ENCODE measurements at places on chromosomes 7 and 10. TPM values are rescaled to one million over a fixed set of nuclear protein-coding genes. Genes with fewer than 3 reads are reported as not detected.
A peak's percentile ranks its signal among the peaks of the same experiment; 100 is the strongest.

DNA sequence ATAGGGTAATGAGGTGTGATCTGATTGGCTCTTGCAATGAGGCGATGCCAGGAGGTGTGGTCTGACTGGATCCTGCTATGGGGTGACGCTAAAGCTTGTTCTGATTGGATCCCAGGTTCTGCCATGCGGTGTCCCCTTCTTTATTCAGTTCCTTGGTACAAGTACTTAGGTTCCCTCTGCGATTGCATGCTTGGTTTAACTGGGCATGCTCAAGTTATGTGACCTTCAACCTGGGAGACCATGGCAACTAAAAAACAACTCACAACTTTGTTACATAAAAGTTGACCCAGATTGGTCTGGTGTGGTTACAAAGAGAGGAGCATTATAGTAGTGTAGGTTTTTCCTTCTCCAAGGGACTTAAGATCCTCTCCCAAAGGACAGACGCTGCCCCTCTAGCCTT, 49.5 kb upstream of the DNAJC1 start:
- no peak for DNase-seq
- no peaks in the 10 kb centered on the region for H3K27me3 ChIP-seq
- no peak overlapping the region for H3K27ac ChIP-seq
- no peak overlapping the region for H3K4me3 ChIP-seq
- no peaks in the 10 kb centered on the region for H3K36me3 ChIP-seq

- H3K27me3 ChIP-seq = no peaks in the 10 kb centered on the region
- H3K4me3 ChIP-seq = no peak overlapping the region
- DNase-seq = peak; percentile 22
- peaks cover 5% of the 10 kb centered on the region for H3K4me1 ChIP-seq
Measured at GRCh38 chr10:30093303-30093950, 34.0 kb upstream of the JCAD start.

DNA sequence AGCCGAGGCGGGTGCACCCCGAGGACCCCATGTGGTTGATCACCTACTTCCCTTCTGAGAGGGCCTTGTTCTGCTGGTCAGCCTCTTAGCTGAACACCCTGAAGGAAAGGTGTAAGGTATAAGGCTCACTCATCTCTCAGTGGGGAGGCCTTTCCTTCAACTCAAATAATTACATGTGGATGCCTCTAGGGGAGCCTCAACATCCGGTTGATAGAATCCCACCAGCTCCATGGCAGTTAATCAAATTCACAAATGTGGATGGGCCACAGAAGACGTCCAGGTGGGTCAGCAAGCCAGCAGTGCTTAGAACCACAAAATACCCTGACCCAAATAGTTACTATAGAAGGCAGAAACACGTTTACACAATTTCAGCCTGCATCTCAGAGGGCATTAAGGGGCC, 37.7 kb upstream of the ZNF32 start:
- no peak overlapping the region for H3K4me3 ChIP-seq
- H3K4me1 ChIP-seq = no peaks in the 10 kb centered on the region
- no peak overlapping the region for H3K27ac ChIP-seq

GRCh38 chr7:326809-327232, 36.9 kb downstream of the FOXL3 start:
- no peaks in the 10 kb centered on the region for H3K36me3 ChIP-seq
- H3K27me3 ChIP-seq = peaks cover 9% of the 10 kb centered on the region
- H3K4me1 ChIP-seq = peaks cover 13% of the 10 kb centered on the region
- DNase-seq = no peak
- no peak overlapping the region for H3K4me3 ChIP-seq

GRCh38 chr10:3861795-3862194, 76.8 kb upstream of the KLF6 start:
- H3K4me1 ChIP-seq = no peaks in the 10 kb centered on the region
- no peak overlapping the region for H3K27ac ChIP-seq
- no peak for DNase-seq
- H3K4me3 ChIP-seq = no peak overlapping the region

- peaks cover 24% of the 10 kb centered on the region for H3K4me1 ChIP-seq
- DNase-seq = peak; percentile 10
- no peak overlapping the region for H3K27ac ChIP-seq
- no peaks in the 10 kb centered on the region for H3K36me3 ChIP-seq
Measured at GRCh38 chr10:94125856-94126255, 132.1 kb downstream of the PLCE1 start.

DNA sequence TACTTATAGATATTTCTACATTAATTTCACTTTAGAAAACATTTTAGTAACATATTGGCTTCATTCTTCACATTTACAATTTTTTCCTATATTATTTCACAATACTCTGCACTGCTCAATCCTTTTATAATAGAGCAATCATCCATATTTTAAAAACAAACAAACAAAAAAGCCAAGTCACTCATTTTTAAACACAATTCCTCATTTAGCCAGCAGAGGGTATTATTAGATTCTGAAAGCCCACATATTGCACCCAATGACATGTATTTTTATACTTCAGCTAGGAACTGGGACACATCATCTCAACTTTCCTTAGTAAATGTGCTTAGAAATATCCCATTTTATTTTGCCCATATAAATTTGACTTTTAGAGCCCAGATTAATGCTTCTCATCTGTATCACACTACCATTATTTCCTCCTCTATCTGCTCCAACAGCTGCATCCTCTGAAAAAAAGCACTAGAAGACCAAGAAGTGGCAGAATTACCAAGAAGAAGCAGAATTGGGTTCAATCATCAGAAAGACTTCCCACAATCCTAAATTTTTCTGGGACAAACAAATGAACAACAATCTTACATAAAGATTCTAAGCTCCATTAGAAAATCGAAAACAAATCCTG, 29.5 kb downstream of the CTNNA3 start:
- H3K27me3 ChIP-seq = no peaks in the 10 kb centered on the region
- no peaks in the 10 kb centered on the region for H3K4me1 ChIP-seq
- H3K4me3 ChIP-seq = no peak overlapping the region
- no peaks in the 10 kb centered on the region for H3K36me3 ChIP-seq

DNA sequence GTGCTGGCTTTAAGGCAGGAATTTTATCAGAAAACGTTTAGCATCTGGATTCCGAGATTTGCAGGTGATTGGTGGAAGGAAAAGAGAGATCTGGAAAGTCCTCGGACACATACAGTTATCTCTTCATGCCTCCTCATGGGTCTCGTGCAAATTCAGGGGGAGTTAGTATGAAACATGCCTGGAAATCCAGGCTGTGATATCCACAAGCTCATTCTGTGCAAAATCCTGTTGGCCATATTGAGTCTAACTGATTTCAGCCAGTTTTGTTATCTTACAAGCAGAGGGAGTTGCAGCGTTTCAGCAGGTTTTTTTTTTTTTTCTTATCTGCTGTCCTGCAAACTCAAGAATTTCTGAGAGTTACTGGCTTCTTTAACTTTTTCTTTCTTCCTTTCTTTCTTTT, 411.5 kb downstream of the GALNT17 start:
- H3K4me1 ChIP-seq = peaks cover 4% of the 10 kb centered on the region
- no peak overlapping the region for H3K27ac ChIP-seq
- no peaks in the 10 kb centered on the region for H3K36me3 ChIP-seq
- no peak overlapping the region for H3K4me3 ChIP-seq
- H3K27me3 ChIP-seq = no peaks in the 10 kb centered on the region
- no peak for DNase-seq

The CYP2C19 gene
- total RNA-seq = not detected

The ITPRID1 gene
- total RNA-seq = not detected

The GATA3 gene
- not detected for total RNA-seq
